ENCODE measurements at places on chromosomes 3 and 15.

- DNase-seq, result no peak
Observed at GRCh38 chr15:94205366-94205765, 26.0 kb upstream of the MCTP2 start.

DNA sequence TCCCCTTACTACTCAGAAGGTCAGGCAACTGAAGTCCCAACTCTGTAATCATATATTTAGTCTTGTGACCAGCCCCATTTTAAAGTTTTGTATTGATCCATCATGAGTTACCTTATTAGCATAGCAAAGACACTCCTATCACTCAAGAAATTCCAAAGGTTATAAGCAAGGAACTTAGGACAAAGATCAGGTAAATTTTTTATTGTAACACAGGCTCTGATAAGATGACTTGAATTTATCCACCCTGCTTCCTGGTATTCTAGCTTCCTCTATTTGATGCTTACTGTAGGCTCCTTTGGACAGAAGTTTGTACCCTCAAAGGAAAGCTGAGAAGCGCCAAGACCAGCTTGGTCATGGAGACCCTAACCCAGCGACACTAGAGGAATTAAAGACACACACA, 8.2 kb upstream of the NDN start:
- DNase-seq, result no peak

- DNase-seq, result no peak
Observed at GRCh38 chr3:94069194-94069813, 6.4 kb downstream of the NSUN3 start.

DNA sequence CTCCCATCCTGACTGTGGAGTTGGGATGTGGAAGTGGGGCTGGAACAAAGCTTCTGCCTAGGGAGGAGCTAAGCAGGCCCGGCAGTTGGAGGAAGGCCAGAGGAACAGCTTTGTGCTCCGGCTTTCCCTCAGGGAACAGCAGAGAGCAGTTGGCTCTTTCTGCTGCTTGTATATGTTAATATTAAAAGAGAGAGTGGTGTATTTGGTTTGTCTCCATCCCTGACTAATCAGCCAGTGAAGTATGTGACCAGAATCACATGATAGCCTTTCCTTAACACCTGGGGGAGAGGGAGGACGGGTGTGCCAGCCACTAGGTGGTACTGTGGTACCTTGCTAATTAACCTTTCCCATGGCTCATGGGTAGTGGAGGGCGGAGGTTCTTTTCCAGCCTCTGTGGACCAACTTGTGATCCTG, 10.0 kb downstream of the EIF2B5 start:
- no peak for DNase-seq

DNA sequence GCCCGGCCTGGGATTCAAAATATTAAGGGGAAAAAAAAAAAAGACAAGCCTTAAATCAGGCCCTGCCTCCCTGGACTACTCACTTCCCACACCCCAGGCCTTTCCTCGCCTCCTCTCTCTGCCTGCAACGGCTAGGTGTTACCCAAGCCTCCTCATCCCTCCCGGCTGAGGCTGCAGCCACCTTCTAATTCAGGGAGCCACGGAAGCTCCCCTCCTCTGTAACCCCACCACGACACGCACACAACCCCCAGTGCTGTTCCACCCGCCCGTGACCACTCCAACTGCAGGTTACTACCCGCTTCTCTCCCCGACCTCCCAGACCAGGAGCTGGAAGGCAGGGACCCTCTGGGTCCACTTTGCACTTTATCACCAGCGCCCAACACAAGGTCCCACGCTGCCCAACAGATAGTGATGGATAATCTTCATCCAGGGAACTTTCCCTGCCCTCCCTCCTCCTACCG, 936 bp downstream of the KIF7 start:
- no peak for DNase-seq

DNA sequence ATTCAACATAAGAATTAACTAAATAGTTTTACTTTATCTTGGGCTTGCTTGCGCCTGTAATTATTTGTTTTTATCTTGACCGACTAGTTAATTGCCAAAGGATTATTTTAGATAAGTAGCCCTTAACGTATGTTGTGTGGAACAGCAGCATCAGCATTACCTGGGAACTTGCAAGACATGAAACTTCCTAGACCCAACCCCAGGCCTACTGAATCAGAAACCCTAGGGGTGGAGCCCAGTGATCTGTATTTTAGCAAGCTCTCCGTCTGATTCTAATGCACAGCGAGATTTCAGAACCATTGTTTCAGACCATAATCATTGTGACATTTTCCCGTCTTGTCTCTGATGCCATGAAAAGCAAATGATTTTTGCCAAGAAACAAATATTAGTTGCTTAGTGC, 31.1 kb downstream of the FILIP1L start:
- DNase-seq, result no peak

GRCh38 chr3:197811343-197811742, 20.3 kb downstream of the LRCH3 start:
- DNase-seq, result no peak

GRCh38 chr15:71789616-71790015, 20.7 kb upstream of the NR2E3 start:
- no peak for DNase-seq

DNA sequence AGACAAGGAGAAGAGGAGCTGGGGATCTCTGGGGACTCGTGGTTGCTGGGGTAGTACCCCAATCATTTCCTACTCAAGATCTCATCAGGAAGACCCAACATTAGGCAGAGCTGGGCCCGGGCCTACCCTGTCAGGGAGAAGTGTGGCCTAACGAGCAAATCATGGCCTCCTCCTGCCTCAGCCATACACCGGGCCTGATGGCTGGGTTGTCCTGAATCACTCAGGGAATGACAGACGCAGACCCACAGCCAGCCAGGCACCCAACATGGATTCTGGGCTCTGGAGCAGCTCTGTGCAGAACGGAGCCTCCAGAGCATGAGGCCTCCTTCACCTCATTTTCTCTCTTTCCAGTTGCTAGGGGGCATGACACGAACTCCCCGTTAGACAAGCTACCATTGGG, 19.7 kb downstream of the ITGA11 start:
- DNase-seq, result no peak

GRCh38 chr3:97297032-97297431, 467.5 kb upstream of the ARL6 start:
- no peak for DNase-seq

DNA sequence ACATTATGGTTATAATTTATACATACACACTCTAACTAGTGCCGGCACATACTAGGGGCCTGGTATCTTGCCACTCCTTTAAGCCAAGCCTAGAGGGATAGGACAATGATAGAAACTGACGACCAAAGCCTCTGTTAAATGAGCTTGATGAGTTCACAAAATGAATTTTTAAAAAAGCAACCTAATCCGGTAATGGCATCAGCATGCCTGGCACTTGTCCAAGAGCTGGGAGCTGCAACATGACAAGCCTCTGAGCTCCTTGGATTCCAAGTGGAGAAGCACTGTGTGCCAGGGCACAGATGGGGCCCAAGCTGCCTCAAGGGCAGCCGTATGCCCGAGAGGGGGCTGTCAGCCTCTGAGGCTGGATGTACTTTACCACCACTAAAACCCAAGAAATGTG, 9.7 kb downstream of the ETV5 start:
- no peak for DNase-seq

- no peak for DNase-seq
Observed at GRCh38 chr3:54531741-54532140, 396.1 kb downstream of the LRTM1 start.

- no peak for DNase-seq
Observed at GRCh38 chr15:49232236-49232806, 62.3 kb downstream of the GALK2 start.

- no peak for DNase-seq
Observed at GRCh38 chr15:68504681-68505170, 72.8 kb upstream of the ITGA11 start.

GRCh38 chr15:55959744-55960447, 33.5 kb downstream of the NEDD4 start:
- DNase-seq, result no peak

- DNase-seq, result no peak
Observed at GRCh38 chr3:124094496-124094895, 102.6 kb upstream of the ROPN1 start.

- no peak for DNase-seq
Observed at GRCh38 chr3:179716811-179717210, 64.0 kb downstream of the USP13 start.

DNA sequence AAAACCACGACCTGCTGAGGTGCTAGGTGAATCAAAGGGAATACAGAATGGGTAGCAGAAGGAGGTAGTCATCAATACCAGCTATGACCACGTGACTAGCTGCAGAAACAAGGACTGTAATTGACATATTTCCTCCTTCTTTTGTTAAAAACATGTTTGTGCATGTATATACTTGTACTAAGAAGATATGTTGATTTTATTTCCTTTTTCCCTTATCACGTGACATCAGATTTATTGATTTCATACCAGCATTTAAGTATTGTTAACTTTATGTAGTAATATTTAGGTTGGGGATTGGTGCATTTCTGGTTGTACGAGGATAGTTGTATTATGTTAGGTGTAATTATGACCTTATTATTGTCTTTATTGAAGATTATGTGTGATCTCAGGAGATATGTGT, 36.2 kb downstream of the PEX5L start:
- DNase-seq, result no peak

GRCh38 chr15:40320931-40321371, 2.5 kb upstream of the INAFM2 start:
- DNase-seq, result peak; percentile 78

DNA sequence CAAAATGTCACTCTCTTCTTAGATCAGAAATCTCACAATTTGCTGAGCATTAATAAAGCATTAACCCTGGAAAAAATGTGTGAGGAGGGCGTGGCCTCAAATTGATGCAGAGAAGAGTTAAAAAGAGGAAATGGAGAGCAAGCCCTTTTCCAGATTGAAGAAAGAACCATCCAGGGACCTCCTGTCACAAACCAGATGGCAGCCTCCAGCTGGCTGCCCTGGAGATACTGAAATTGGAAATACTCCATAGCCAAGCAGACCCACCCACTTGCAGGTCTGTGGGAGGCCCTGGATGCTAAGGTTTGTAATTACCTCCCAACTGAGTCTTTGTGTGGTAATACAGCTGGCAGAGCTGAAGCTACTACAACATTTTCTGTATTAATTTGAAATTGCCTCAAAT, 214.9 kb downstream of the IL20RB start:
- no peak for DNase-seq

DNA sequence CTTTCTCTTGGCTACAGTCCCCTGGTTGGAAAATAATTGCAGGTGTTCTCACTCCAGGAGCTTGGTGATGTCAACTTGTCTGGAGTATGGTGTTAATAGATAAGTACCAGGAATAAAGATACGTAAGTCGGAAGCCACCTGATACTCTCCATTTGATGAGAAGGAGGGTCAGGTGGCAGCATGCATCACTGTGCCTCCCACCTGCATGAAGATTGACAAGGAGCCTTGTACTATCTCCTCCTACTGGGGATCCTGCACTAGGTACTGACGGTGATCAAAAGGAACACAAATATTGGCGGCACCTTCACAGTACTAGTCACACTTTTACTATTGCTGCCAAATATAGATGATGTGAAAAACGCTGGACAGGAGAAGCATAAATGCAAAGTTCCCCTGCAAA, 32.6 kb upstream of the GABRB3 start:
- no peak for DNase-seq

GRCh38 chr15:80640531-80641121, 54.5 kb upstream of the ABHD17C start:
- no peak for DNase-seq

GRCh38 chr3:158912621-158913020, 110.8 kb downstream of the MFSD1 start:
- no peak for DNase-seq

DNA sequence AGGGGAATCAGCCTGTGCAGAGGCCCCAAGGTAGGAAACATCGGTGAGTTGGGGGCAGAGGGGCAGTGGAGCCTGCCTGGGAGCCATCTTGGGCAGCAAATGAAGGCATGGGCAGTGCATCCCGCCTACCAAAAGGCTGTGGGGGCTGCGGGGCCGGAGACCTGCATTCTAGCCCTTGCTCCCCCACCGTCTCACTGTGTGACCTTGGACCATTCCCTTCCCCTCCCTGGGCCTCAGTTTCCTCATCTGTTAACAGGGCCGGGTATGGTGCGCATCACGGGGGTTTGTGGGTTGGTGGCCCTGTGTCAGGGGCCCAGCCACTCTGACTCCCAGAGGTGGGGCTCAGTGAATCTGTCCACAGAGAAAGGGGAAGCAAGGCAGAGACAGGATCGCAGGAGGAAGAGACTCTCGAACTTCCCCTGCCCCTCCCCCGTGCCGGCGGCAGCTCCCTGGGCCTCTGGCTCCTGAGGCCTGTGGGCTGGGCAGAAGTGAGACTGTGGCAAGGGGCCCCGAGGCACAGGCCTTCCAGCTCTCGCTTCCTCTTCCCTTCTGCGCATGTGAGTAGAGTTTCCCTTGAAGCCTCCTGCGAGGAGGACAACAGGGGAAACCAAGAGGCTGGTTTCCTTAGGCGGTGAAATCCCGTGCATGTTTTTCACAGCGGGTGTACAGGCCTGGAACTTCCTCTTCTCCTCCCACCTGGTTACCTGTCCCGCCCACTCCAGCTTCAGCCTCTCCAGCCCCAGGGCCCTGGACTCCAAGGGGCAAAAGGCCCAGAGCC, 42.9 kb downstream of the IDH2 start:
- DNase-seq, result peak; percentile 88

DNA sequence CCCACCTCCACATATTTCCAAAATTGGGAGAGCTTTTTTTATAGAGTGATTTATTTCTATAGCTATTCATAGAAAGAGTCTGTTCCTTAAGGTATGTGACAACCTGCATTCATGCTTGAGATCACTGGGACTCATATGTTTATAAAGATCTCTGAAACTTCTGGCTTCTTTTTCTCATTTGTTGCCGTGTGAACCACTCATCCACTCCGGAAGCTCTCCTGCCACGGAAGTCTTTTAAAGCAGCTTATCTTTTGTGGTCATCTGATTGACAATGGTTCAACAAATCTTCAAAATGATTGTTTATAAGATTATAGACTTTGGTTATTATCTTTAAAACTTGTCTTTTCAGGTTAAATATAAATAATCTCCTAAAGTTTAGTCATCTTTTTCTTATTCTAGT, 260.5 kb downstream of the C3orf38 start:
- DNase-seq, result no peak

- DNase-seq, result no peak
Observed at GRCh38 chr3:193744048-193744821, 151.2 kb downstream of the OPA1 start.

- DNase-seq, result no peak
Observed at GRCh38 chr3:158794936-158795518, 6.8 kb upstream of the MFSD1 start.

DNA sequence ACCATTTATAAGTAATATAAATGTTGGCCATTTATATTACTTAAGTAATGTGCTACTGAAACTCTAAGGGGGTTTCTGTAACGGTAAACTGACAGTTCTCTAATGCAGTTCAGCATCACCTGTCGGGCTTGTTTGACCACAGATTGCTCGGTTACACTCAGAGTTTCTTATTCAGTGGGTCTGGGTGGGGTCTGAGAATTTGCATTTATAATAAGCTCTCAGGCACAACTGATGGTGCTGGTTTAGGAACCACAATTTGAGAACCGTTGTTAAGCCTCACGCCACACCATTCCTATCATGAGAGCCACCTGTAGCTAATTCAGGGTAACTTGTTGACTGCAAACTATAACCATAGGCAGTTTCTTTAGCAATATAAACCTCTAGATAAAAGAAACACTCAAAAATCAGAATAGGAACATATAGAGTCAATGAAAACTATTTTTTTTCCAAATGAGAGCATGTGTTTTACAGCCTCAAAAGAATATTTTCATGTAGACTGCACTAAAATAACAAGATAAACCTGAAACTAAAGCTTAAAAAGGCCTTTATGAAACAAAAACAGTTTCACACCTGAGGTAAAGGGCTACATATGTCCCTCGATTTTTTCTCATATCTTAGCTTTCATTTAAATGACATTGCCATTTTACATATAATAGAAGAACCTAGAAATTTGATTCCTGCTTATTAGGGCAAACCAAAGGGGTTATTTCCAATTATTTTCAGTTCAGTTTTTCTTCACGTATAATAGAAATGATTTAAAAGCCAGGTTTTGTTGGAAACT, 604.8 kb downstream of the UNC13C start:
- DNase-seq, result no peak

Data from GM10248 (cell line).